ENCODE measurements at places on chromosomes 1 and 21.

DNA sequence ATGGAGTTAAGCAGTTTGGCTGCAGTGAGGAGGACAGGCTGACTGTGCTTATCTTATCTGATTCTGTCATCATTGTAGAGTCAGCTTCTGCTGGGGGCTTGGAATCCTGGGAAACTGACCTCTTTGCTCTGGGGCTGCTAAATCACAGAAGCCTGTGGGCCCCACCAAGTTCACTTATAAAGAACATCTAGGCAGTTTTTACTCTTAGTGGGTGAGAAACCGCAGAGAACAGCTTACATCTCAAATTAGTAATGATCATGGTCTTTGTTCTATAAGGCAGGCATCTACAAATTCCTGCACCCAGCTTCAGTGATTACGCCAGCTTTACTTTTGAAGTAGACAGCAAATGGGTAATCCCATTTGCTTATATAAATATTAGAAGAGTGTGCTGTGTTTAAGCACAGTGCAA, 75.7 kb downstream of the ZC3H11B start:
- DNase-seq: no peak

DNA sequence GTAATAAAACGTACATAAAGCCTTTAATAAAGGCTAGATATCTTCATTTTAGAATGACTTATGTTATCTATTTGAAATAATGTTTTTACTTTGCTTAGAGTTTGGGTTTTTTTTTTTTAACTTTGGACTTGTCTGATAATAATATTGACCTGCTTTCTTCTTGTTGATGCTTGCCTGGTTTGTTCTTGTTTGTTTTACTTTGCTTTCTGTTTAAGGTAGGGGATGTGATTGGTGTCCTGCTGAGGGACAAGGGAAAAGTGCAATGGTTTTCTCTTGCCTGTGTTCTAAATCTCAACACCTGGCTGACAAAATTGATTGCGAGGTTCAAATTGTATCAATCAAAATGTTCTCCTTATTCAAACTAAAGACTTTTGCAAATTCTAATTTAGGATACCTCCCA, 2.2 kb upstream of the FH start:
- DNase-seq: no peak

- DNase-seq: no peak
These were observed 2587.5 kb upstream of the TPTE start for GRCh38 chr21:7933923-7934322.

- no peak for DNase-seq
These were observed 108.6 kb downstream of the SIM2 start for GRCh38 chr21:36807422-36807928.

- no peak for DNase-seq
These were observed 28.2 kb upstream of the CRNN start for GRCh38 chr1:152442301-152442700.

DNA sequence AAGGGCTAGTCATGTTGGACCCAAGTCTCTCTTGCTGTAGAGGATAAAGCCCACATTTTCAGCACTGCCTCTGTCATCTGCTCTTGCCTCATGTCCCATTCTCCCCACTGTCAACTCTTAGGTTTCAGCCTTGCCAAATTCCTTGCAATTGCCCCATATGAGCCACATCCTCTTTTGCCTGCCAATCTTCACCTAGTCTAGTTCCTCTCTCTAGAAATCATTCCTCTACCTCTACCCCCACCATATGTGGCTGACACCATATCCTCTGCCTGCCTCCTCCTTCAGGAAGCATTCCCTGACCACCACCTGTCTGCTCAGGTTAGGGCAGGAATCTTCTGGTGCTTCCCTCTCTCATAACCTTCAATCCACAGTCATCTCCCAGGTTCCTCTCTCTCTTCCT, 38.2 kb downstream of the SLC9A1 start:
- DNase-seq: no peak

GRCh38 chr21:37064841-37065240, 8.0 kb downstream of the PIGP start:
- DNase-seq: no peak

GRCh38 chr21:46503922-46504550, 45.3 kb downstream of the DIP2A start:
- no peak for DNase-seq

DNA sequence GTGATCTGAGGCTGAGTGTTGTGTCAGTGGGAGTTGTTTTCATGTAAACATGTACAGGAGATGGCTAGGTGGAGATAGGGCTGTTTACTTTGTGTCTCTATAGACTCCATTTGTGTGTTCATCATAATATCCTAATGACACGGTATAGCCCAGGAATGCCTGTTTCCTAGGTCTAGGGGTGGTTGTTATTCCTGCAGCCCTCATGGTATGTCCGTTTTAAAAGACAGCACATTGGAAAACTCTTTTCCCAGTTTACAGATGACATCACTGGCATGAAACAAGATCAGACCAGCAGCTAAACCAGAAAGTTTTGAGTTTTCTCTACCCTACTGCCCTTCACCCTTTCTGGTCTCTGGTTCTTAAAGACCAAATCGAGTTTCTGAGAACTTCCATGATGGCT, 227.3 kb upstream of the TMEM51 start:
- no peak for DNase-seq

GRCh38 chr21:42861848-42862400, 17.4 kb downstream of the WDR4 start:
- no peak for DNase-seq

- no peak for DNase-seq
These were observed 30.5 kb downstream of the MTF2 start for GRCh38 chr1:93109578-93109977.

- DNase-seq: no peak
These were observed 4.2 kb downstream of the ST6GALNAC5 start for GRCh38 chr1:76871355-76871974.

DNA sequence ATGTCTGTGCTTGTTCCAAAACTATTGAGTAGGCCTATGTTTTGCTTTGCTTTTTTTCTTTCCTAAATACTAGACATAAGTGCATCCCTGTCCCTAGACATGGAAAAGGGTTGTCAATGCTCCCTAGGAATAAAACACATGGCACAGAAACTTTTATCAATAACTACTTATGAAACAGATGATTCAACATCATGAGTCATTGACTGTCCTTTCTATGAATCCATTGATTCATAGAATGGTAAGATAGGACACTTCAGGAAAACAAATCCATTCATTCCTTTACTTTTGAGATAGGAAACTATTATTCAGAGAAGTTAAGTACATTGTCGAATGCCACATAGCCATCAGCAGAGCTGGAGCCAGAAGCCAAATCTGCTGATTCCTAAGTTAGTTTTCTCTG, 147.5 kb downstream of the TSEN15 start:
- no peak for DNase-seq

GRCh38 chr1:2202843-2203601, 8.4 kb upstream of the FAAP20 start:
- no peak for DNase-seq

GRCh38 chr1:234769284-234769985, 159.5 kb upstream of the IRF2BP2 start:
- DNase-seq: no peak

DNA sequence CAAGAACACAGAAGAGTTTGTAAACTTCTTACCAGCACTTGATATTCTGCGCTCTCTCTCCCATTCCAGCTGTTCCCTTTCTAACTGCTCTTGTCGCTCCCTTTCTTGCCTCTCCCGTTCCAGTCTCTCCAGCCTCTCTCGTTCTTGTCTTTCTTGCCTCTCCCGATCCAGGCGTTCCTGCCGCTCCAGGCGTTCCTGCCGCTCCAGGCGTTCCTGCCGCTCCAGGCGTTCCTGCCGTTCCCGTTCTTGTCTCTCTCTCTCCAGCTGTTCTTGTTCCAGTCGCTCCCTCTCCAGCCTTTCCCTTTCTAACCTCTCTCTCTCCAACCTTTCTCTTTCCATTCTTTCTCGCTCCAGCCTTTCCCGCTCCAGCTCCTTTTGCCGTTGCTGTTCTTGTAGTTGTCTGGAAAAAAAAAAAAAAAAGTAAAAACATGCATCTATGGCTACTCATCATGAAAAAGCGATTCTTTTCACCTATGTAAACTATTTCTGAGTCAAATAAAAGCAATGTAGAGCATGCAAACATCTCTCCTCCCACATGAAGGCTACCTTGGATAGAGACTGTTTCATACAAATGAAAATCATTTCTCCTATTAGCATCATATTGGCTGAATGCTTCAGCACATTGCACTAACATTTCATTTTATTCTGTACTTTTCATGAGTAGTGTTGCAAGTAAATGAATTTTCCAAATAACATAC, 91.5 kb upstream of the LBR start:
- DNase-seq: no peak

GRCh38 chr1:160682983-160683865, 28.4 kb downstream of the CD48 start:
- no peak for DNase-seq

GRCh38 chr1:162030759-162031280, 7.2 kb upstream of the OLFML2B start:
- no peak for DNase-seq

- DNase-seq: no peak
These were observed 1.2 kb upstream of the ST3GAL3 start for GRCh38 chr1:43705982-43706597.

DNA sequence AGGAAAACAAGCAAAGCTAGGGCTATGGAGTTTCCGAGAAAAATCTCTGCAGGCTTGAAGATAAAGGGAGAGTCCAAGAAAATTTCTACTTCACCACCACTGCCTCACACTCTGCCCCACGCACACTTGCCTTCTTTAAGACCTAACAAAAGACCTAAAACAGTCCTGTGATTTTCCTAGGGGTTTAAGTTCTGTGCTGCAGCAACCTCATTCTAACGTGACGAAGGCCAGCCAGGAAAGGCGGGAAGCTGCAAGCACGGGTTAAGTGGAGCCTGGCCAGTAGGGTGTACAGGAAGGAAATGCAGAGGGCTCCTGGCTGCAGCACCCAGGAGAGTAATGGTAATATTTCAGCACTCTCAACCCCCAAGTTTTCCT, 1.5 kb downstream of the SPATA6 start:
- no peak for DNase-seq

DNA sequence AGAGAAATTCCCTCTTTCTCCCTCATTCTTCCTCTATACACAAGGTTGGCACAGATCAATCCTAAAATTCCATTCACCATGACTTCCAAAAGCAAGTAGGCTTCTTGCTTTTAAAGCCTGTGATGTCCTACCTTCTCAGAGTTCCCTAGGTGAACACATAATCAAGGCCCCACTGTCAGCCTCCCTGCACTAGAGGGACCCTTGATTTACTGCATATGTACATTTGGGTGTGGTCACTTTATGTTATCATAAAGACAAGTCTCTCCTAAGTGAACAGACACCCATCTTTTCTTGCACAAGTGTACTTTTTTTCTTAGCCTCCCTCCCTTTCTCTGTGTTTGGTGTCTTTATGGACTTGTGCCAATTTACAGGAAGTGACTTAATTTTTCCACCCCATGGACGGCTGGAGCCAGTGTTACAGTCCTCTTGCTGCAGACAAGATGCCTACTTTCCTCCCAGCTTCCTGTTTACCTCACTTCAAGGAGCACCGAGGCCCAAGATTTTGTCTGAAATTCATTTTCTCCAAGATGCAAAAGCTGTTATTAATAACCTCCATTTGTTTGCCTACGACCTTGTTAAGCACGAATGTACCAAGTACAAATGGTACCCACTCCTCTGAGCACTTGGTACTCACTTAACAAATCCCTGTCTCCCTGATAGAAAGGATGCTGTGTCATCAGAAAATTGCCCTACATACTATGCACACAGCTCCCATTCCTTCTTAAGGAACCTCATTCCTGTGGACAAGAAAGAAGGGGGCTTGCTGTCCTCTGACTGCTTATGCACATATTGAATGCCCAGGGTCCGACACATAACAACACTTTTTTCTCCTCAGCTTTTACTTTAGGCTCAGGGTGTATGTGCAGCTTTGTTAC, 82.8 kb upstream of the SLC44A3 start:
- DNase-seq: no peak

GRCh38 chr1:55974714-55975441, 604.5 kb downstream of the PLPP3 start:
- no peak for DNase-seq

- no peak for DNase-seq
These were observed 12.4 kb downstream of the KCNA10 start for GRCh38 chr1:110506541-110506940.

DNA sequence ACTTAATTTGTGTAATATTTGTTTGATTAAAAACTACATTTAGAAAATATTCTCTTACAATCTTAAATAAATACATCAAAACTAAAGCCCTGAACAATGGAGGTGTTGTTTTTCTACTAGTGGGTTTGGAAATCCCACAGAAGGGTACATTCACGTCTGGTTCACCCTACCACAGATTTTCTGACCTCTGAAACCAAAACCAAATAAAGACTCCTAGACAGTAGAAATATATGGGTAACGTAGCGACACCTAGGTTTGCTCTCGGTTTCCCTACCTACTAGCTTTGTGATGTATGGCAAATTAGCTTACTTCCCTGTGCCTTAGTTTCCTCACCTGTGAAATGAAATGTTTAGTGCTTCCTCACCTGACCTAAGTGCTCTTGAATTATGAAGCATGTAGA, 312.6 kb downstream of the DPYD start:
- DNase-seq: no peak

DNA sequence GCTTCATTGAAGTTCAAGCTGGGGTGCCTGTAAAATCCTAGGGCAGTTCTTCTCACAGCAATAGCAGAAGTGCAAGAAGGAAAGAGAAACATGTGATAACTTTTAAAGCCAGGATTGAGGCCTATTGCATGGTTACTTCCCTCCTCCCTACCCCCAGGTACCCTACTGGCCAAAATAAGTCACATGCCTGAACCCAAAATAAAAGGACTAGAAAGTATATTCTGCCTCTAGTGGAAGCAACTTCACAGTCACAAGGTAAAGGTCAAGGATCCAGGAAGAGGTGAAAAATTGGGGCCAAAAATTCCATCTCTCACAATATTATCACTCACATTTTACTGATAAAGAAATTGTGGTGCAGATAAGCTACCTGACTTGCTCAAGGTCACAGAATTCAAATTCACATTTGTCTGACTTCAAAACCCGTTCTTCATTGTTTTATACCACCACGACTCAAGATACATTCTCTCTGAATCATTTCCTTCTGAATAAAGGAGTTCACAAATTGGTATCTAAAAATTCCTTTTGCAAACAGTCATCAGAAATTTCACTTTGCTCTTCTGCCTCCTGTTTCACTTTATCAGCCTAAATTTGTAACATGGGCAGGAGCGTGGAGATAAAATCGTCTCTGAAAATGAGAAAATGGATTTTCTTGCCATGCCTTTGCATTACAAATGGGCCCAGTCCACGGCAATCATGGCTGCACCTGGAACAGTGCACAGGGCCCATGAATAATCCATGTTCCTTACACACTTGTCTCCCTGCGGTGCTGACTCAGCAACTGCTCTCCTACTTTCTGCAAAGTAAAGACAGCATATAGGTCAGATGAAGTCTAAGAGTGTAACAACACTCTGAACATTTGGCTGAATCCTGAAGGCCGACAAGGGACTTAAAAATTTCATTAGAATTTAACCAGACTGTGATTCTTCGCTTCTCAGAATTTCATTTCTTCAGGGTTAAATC, 485.3 kb upstream of the NFIA start:
- DNase-seq: no peak

GRCh38 chr1:226395753-226396152, 12.1 kb downstream of the PARP1 start:
- no peak for DNase-seq

- no peak for DNase-seq
These were observed 201.2 kb upstream of the PTGFR start for GRCh38 chr1:78289603-78290002.

GRCh38 chr1:108100148-108100547, 100.0 kb downstream of the SLC25A24 start:
- DNase-seq: no peak

Measured in stimulated activated CD8-positive, alpha-beta memory T cell treated with anti-CD3 and anti-CD28 coated beads, Interleukin-4, amount 100 ng/mL, for 24 hours (primary cell).